AG20443 (cell line): ENCODE measurements at places on chromosomes 5 and 9.

GRCh38 chr9:89994988-89995613 lies 390.3 kb downstream of the GADD45G start:
- DNase-seq = no peak

DNA sequence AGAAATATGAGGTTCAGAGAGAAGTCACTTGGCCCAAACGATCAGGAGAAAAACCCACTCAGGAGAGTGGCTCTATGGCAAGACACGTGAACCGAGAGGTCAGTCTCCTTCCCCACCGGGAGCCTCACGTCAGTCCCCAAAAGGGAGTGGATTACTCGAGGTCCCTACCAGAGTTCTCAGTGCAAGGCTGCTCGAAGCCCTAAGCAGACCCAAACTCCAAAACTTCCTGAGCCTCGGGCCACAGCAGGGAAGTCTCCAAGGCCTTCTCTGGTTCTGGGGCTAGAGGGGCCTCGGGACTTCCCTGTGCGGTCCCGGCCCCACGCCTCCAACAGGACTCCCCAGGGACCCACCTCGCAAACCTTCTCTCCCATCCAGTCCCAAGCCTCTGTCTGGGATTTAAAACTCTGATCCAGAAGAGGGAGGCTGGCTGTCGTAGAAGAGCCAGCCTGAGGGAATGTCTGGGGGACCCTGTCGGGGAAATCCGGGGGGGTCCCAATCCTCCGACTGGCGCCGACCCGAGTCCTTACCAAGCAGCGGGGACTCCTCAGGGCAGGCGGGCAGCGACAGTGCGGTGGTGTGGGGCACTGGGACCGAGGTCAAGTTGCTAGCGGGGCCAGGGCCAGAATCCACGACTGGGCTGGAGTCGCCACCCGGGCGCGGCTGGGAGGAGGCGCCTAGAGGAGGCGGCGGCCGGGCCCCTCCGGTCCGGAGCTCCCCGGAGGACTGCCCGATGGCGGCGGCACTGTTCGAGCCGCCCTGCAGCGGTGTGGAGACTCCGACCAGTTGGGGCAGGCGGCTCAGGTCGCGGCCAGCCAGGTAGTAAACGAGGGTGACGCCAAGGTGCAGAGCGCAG lies 679 bp downstream of the B4GALT1 start:
- DNase-seq = peak; percentile 68

DNA sequence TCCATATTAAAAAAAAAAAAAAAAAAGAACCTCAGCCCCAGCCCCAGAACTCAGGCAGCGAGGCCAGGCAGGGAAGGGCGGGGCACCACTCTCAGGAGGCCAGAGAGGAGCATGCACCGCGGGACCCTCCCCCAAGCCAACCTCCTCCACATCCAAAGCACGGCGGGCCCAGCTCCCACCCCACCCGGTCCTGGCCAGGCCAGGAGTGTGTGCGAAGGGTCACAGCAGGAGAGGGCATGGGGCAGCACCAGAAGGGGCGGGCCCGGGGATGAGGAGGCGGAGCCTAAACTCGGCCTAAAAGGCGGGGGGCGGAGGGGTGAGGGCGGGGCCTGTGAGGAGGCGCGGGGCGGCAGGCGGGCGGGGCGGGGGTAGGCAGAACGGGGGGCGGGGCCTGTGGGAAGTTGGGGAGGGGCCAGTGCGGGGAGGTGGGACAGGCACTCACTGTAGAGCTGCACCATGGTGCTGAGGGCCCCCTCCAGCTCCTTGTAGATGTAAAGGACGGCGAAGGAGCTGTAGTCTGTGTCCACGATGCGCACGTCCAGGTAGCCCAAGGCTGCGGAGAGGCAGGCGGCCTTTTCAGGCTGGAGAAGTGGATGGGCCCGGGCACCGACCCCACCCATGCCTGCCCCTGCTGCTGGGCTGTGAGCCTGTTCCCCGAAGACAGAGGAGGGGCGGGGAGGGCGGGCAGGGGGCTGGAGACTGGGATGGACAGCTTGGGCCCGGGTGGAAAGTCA lies 1.2 kb downstream of the LCN15 start:
- DNase-seq = peak; percentile 62

GRCh38 chr9:136095070-136096058 lies at the start of gene NACC2:
Gene NACC2, minus strand, starts transcription at chr9:136095289. Its CDS starts 44,768 bp downstream, at chr9:136050521.
- DNase-seq = peak; percentile 90

DNA sequence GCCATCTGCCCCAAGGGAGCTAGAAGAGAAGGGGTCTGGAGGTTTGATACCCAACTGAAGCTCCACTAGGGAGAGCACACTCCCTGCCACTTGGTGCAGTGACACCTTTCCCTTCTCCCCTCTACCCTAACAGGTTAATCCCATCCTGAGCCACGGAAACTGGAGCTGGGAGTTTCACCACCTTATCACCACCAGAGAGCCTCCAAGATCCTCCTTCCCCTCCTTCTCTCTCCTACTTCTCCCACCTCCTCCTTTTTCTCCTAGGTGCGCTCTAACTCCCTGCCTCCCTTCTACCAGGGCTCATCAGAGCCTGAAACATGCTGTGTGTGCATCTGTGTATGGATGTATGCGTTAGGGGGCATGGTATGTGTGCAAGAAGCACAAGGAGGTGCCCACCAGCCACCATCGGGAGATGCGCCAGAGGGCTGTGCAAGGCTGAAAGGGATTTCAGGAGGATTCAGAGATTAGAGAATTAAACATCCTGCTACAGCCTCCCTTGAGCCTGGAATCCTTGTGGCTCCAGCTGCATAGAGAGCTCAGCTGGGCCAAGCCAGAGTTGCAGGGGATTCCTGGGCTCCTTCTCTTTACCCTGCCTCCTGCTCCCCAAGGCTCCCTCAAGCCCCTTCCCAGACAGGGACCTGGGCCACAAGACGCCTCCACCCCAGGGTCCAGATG lies 89.8 kb downstream of the PCDH1 start:
- DNase-seq = no peak

- no peak for DNase-seq
Observed at GRCh38 chr5:35828082-35828598, 28.6 kb upstream of the IL7R start.

DNA sequence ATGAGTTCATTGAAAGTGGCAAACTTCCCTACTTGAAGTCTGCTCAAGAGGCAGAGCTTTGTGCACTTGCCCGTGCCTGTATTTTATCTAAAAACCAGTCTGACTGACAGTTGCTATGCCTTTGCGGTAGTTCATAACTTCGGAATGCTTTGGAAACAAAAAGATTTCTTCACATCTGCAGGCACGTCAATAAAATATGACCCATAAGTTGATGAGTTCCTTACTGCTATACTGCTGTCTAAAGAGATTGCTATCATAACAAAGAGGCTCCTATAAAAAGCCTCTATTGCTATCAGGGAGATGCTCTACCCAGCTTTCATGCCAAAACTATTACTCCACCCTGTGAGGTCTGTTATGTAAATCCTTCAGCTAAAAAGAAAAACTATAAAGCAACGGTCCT lies 25.4 kb upstream of the RNF20 start:
- peak; percentile 24 for DNase-seq

DNA sequence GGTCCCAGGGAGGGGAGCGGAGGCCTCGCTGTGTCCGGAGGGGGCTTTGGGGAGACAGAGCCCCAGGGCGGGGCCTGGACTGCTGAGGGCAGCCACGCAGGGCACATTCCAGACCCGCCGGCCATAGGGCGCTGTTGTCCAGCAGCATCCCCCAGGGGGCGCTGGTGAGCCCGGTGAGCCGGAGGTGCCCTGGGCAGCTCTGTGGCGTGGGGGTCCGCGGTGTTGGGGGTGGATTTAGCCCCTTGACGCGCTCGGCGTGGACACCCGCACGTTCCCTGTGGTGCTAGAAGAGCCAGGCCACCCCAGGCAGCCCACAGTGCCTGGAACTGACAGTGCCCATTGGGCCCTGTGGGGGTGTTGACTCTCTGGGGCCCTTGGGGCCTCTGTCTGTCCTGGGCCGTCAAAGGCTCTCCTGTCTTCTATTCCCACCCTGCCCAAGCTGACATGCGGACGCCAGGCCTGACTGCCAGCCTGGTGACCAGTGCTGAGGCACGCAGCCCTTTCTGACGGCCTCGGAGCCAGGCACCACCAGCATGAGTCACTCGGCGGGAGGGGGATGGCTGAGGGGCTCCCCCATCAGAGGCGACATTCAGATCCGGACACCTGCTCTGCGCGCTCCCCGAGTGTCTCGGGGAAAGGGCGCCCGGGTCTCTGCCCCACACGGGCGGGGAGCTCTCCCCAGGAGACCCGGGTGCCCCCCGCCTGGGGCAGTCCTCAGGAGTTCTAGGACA lies 23.9 kb downstream of the TPPP start:
- DNase-seq = no peak

GRCh38 chr9:94824411-94824810 lies 97.9 kb downstream of the AOPEP start:
- no peak for DNase-seq

- peak; percentile 41 for DNase-seq
Observed at GRCh38 chr5:143713047-143714003, 98.6 kb upstream of the HMHB1 start.

GRCh38 chr5:172224996-172225395 lies 31.0 kb downstream of the EFCAB9 start:
- DNase-seq = no peak

GRCh38 chr9:11968631-11969030 lies 724.6 kb upstream of the TYRP1 start:
- no peak for DNase-seq

DNA sequence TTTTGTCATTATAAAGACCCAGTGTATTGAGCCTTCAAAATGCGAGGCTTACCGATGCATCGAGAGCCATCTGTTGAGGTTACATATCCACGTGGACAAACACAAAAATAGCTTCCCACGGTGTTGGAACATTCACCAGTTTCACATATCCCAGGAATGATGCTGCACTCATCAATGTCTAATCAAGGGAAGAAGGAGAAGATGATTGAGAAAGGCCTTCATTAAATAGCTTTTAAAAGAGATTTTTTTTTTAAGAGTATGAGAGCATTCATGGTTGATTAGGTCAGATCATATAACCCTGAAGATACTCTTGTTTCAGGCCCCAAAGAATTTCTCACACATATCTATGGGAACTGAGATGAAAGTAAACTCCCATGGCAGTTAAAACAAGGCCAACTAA lies 129.4 kb downstream of the FBN2 start:
- DNase-seq = no peak
